H9 (cell line): ENCODE measurements at places on chromosomes 3 and 15.

DNA sequence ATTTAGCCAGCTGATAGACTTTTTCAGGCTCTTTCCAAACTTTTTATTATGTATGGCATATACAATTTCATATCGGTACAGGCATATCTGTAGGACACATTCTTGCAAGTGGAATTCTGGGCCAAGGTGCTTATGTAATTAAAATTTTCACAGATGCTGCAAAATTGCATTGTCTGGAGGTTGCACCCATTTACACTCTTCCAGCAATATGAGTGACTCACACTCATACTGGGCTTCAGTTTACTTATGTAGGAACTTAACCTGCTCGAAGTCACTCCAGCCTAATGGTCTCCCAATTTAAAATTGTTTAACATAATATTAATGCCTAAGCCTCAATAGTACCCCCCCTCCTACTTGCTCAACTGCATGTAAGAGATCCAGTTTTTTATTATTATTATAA is 11.2 kb upstream of the SEC62 start:
- no peak for DNase-seq

DNA sequence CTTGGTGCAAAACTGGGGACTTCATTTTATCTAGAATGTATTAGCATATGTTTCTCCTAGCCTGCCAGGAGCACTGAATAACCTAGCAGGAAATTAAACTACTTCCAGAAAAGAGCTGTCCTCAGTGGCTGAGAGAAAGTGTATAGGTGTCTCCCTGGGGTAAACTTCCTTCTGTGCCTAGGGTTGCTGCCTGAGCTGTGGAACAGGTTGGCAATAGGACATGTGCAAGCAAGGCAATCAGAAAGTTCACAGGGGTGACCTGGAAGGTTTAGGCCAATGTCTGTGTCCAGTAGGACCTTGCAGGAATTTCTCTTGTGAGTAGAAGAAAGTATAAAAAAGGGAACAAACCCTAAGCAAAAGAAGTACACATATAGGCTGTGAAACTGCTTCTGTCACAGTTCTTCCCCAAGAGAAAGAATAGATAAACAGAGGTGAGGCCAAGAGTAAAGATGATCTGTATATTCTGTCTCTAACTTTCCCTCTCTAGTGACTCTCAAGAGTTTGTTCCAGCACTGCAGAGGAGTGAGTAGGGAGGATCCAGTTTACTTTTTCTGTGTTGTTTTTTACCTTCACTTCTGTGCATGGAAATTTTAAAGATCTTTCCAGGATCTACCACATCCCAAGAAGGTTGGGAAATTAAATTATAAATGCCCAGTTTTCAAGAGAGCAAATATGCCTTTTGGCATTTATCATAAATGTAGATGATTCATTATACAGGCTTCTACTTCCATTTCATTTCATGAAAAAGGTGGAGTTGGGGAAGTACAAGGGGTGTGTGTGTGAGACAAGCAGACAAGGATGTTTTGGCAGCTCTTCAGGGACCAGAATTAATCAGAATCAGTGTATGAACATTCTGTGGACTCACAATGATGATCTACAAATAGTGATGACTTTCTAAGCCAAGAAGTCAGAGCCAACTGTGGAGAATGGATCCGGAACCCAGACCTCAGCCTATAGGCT is 155.2 kb downstream of the RBPMS2 start:
- DNase-seq: no peak

DNA sequence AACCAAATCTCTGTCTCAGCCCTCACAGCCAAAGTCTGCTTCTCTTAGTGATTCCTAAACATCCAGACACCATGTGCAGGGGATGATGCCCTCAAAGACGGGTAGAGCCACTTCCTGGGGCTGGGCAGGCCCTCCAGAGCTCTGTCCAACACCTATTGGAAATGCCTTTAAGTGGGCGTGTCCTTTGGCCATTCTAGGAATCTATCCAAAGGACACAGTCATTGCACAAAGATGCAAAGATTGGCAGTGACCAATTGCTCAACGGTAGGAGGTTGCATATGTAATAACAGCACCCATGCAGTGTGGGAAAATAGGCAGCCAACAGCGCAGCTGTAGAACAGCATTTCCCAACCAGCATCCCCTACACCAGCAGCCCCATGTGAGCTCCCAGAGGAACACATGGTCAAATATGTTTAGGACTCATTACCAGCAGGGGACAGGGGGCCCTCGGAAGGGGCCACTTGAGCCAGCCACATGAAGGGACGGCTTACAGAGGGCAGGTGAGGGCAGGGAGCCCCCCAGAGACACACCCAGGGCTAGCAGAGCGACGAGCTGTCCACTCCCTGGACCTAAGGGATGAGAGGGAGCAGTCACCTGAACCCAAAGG is 142.8 kb upstream of the IQSEC1 start:
- no peak for DNase-seq

DNA sequence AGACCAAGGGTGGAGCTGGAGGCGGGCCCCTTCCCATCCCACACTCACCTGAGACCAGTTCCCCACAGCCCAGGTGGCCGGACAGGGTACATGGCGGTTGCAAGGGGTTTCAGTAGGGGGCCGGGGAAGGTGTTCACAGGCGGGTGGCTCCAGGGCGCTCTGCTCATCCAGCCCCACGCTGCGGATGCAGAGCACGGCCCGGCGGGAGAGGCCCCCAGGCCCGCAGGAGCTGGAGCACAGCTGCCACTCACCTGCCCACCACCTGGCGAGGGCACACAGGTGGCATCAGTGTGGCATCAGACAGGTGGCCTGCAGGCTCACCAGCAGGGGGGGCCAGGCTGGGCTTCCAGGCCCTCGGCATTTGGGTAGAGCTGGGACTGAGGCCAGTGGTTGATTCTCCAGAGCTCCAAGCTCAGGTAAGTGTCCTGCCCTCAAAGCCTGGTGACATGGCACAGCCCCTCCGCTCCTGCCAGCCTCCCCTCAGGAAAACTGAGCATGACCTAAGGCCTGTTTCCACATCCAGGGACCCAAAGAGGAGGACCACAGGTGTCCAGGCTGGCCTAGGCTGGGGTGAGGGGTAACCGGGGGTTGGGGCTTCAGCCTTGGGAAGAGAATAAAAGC is 43.8 kb downstream of the ADAMTS7 start:
- no peak for DNase-seq

- no peak for DNase-seq
Measured at GRCh38 chr3:119148493-119149180, 2.7 kb downstream of the TEX55 start.

- DNase-seq: no peak
Measured at GRCh38 chr15:83065431-83065830, 1.6 kb downstream of the BTBD1 start.

DNA sequence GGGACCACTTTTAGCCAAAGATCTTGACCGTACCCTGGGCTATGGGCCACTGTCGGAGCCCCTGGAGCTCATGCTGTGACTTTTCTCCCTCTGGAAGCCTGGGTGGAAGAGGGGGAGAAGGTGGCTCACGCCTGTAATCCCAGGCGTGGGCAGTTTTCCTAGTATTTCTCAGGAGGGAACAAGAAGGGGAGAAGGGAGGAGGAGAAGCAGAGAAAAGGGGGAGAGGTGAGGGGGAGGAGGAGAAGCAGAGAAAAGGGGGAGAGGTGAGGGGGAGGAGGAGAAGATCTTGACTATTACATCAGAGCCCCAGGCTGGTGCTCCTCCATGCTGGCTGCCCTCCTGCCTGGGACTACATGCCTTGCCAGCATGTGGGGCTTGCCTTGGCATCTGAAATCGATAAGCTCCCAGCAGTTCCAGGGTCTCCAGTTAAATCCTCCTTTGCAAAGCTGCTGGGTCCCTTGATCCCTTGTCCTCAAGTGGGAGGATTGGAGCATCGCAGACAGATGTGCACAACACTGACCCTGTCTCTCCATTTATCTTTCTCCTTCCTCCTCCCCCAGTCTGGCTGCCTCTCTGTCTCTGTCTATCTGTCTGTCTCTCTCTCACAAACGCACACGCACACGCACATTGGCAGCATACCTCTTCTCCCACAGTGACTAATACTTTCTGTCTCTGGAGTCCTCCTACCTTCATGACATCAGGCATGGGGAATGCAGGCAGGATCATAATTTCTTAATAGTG is 41.6 kb downstream of the MRAS start:
- no peak for DNase-seq

GRCh38 chr3:3836845-3837244 is 37.6 kb downstream of the LRRN1 start:
- DNase-seq: no peak

DNA sequence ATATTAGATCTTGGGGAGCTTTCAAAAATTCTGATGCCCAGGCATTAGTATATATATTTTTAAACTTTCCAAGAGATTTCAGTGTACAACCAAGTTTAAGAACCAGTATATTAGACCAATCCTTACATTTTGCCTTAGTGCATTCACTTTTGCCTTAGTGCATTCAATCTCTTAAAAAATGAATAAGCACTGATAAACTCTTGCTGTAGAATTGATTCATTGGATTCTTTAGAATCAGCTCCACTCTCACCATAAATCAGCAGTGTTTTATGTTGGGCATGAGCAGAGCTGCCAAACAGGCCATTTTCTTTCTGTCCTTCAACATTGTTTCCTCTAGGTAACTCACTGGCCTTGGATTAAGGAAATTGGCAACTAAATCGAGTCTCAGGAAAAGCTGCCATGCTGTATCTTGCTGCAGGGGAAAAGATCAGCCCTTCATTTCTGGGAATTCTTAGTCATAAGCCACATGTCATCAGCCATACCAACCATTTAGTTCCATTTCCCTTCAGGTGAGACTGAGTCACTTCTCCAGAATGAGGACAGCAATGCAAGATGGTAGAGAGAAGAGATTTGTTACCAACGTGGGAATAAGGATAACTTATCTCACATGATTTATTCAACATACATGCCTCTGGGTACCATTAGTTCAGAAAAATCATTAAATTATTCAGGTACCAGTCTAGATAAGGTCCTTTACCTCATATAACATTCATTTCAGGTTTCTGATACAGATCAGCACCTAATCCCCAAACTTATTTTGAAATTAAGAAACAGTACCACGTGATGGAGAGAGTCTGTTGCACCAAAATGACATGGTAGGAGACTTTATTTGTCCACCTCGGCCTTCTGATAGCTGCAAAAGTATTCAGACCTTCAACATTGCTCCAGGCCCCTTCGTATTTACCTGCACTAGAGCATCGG is 192.5 kb downstream of the P3H2 start:
- DNase-seq: no peak

GRCh38 chr15:53059273-53060043 is 269.3 kb upstream of the ONECUT1 start:
- DNase-seq: no peak

DNA sequence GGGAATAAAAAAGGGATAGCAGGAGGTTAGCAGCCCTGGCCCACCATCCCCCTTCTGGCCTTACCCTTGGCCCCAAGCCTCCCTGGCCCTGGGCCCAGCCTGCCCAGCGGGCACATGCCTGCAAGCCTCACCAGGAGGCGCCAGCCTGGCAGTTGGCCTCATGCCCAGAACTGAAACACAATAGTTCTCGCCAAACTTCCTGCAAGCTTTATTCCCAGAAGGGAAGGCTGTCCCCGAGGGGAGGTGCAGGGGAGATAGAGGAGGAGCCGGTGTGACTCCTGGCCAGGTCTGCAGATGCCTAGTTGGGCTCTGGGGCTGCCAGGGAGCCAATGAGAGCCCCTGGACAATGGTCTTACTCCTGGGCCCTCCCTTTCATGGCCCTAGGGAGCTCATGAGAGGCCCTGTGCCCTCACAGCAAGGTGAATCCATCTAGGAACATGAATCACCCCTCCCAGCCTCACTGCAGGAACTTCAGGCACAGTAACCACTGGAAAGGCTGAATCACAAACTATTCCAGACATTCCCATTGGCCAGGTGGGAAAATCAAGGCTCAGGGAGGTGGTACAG is 4.0 kb downstream of the CCDC33 start:
- DNase-seq: peak; percentile 77

- DNase-seq: no peak
Measured at GRCh38 chr3:195209847-195210265, 61.1 kb downstream of the XXYLT1 start.

DNA sequence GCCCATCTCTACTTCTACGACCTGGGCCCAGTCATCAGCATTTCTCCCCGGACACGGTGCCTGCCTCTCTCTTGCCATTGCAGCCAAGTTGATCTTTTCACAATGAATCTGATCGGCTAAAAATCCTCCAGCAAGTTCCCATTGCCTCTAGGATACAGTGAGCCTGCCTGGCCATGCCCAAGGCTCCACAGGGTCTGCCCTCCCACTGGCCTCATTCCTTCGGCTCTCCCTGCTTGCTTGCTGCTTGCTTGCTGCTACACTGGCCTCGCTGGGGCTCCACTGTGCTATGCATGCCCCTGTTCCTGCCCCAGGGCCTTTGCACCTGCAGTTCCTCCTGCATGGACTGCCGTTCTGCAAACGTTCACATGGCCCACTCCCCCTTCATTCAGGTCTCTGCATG is 2.0 kb downstream of the ABTB1 start:
- no peak for DNase-seq

DNA sequence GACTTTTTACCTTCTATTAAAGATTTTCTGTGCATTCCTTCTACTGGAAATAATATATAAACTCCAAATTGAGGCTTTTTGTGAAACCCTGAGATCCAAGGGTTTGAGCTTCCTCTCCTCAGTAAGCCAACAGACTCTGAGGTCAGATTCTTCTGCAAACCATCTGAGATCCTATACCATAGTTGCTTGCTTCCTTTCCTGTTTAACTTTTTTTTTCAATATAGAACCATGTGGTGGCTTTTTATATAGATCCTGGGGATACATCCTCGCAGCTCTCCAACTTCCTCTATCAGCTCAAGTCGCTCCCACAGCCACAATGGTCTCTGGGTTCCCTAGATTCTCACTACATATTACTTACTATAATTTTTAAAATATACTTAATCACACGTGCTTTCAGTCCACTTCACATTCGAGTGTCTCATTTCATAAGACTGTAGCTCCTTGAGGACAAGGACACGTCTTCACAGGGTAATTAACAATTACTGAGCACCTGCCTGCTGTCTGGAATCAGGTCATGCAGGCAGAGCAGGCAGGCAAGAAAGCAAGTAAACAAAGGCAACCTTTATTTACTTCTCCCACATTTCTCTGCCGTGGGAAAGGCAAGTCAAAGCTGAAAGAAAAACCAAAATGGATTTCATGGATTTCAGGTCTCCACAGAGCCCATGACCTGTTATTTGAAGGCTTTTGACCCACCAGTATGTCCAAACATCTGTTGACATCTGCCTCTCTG is 941.5 kb downstream of the FHIT start:
- no peak for DNase-seq

DNA sequence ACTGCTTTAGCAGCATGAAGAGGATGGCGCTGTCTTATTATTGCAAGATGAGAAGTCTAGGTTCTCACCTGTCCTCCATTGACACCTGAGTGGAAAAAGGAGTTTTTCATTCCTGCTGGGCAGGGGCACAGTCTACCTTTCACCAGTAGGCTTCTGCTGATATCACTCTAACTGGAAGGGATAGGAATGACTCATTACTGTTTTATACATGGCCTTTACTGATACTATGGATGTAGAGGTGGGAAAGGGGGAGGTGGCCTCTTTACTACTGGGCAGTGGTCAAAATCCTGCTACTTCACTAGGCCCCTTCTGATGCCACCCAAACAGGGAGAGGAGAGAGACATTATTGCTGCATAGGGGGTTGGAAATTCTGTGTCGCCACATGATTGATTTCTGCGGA is 97.8 kb downstream of the BBX start:
- DNase-seq: no peak

GRCh38 chr15:35690698-35691116 is 144.7 kb upstream of the DPH6 start:
- DNase-seq: no peak

GRCh38 chr3:44020143-44020542 is 221.5 kb upstream of the TOPAZ1 start:
- no peak for DNase-seq

GRCh38 chr3:72595927-72596610 is 252.2 kb downstream of the SHQ1 start:
- no peak for DNase-seq

GRCh38 chr3:129197321-129197720 is 13.6 kb upstream of the CNBP start:
- DNase-seq: no peak
